ENCODE measurements at places on chromosomes 6 and 20.

- no peak for DNase-seq
These were observed 16.4 kb downstream of the RANBP9 start for GRCh38 chr6:13695252-13695651.

DNA sequence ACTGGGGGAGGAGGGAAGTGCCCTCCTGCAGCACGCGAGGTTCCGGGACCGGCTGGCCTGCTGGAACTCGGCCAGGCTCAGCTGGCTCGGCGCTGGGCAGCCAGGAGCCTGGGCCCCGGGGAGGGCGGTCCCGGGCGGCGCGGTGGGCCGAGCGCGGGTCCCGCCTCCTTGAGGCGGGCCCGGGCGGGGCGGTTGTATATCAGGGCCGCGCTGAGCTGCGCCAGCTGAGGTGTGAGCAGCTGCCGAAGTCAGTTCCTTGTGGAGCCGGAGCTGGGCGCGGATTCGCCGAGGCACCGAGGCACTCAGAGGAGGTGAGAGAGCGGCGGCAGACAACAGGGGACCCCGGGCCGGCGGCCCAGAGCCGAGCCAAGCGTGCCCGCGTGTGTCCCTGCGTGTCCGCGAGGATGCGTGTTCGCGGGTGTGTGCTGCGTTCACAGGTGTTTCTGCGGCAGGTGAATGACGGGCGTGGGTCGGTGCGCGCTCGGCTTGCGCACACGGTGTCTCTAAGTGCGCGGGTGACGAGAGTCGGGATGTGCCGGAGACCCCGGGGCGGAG is at the start of gene CDKN1A:
Gene CDKN1A (plus strand): TSS at position 227 of the 555 bp plus-strand sequence. CDS start 5,388 bp downstream, outside the sequence.
- DNase-seq: peak; percentile 76

DNA sequence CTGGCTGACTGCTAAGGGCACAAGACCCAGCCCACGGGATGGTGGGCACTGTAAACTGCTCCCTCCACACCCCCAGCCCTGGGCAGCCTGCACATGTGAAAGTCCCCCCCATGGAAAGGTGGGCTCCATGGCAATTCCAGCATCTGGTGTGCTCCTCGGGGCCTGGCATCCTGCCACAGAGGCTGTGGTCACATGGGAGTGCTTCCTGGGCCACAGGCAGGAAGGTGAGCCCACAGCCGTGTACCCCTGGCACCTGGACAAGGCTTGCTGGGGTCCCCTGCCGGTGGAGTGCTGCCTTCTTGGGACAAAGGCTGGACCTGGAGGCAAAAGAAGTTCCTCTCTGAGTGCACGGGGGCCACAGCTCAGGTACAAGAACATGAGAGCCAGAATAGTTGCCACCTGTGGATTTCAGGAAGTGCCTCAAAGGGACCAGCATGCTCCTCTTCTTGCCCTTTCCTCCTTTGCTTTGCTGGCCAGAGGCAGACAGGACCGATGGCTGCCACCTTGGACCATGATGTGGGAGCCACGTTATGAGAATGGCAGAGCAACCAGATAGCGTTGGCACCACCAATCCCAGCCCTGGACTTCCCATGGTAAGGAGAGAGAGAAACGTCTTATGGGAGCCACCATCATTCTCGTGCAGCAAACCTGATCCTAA is 120.2 kb upstream of the MLN start:
- no peak for DNase-seq

- no peak for DNase-seq
These were observed 261.2 kb downstream of the DLL1 start for GRCh38 chr6:170029416-170030283.

DNA sequence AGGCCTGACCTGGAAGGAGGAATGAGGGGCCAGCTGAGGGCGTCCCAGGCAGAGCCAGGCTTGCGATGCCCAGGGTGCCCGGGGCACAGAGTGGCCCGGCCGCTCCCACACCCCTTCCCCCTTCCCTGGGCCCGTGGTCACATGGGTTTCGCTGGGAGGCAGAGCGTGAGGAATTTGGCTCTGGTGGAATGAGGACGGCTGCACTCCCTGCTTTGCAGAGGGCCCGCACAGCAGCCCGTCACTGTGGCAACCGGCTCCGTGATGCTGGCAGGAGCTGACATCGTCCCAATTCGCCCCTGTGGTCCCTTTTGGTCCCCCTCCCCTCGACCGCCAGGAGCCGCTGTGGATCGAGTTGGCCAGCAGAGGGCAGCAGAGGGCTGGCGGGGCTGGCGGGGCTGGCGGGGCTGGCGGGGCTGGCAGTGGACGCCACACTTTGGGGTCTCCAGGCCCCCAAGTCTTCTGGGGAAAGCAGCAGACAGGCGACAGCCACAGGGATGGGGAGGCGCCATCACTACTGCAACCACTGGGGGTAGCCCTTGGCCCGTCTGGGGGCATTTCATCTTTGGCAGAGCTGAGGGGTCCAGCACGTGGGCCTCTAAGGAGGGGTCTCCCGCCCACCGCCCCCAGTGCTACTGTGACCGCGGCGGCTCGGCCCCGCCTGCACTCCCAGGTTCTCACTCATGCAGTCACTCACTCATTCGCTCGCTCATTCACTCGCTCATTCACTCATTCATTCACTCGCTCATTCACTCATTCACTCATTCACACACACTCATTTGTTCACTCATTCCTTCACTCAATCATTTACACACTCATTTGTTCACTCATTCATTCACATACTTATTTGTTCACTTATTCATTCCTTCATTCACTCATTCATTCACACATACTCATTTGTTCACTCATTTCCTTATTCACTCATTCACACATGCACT is 49.7 kb upstream of the BHLHE23 start:
- DNase-seq: no peak

GRCh38 chr20:4113615-4114603 is 98.6 kb upstream of the RNF24 start:
- no peak for DNase-seq

DNA sequence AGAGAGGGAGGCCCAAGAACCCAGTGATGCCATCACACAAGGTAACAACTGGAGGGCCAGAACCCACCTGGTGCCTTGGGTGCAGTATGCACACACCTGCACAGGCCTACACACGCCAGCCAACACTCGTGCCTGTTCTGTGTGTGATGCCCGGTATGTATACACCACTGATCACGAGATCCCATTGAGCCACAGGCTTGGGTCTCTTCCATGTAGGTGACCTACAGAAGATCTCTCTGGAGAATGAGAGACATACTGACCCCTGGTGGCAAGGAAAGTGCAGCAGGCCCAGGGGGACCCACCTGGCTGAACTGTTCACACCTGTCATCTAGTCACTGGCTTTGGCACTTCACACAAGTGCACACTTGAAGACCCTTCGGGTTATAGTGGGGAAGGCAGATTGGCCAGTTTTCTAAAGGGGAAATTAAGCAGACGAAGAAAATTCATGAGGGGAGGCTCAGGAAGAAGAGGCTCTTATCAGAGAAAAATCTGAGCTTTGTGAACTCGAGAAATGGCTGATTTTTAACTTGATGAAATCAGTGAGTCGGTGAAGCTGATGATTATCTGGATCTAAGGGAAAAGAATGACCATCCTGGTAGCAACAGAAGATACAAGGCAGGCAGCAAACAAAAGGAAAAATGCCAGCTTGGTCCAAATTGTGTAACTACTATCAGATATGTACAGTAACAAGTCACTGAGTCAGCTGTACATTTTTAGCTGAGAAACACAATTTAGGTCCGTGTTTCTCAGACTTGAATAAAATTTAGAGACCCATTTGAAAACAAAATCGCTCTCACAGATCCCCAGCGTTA is 69.1 kb upstream of the PBOV1 start:
- peak; percentile 51 for DNase-seq

DNA sequence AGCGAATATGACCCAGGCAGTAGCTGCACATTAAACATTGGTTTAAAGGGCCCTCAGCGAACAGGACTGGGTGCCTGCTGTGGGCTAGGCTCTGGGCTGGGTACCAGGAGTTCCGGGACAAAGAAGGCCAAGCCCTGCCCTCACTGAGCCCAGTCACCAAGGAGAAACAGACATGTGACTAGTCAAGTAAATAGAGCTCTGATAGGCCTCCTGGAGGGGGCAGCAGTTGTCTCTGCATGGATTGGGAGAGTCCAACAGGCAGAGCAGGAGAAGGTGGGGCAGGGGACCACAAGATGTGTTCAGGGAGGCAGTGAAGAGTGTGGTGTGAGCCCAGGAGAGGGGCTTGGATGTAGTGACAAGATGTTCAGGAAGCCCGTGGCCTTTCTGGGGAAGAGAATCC is 3.1 kb downstream of the HM13 start:
- DNase-seq: no peak

GRCh38 chr6:105993341-105994117 is 92.6 kb upstream of the PRDM1 start:
- no peak for DNase-seq

GRCh38 chr20:53685070-53685595 is 91.5 kb upstream of the ZNF217 start:
- DNase-seq: no peak

- no peak for DNase-seq
These were observed 146.1 kb upstream of the AKAP12 start for GRCh38 chr6:151093706-151094105.

DNA sequence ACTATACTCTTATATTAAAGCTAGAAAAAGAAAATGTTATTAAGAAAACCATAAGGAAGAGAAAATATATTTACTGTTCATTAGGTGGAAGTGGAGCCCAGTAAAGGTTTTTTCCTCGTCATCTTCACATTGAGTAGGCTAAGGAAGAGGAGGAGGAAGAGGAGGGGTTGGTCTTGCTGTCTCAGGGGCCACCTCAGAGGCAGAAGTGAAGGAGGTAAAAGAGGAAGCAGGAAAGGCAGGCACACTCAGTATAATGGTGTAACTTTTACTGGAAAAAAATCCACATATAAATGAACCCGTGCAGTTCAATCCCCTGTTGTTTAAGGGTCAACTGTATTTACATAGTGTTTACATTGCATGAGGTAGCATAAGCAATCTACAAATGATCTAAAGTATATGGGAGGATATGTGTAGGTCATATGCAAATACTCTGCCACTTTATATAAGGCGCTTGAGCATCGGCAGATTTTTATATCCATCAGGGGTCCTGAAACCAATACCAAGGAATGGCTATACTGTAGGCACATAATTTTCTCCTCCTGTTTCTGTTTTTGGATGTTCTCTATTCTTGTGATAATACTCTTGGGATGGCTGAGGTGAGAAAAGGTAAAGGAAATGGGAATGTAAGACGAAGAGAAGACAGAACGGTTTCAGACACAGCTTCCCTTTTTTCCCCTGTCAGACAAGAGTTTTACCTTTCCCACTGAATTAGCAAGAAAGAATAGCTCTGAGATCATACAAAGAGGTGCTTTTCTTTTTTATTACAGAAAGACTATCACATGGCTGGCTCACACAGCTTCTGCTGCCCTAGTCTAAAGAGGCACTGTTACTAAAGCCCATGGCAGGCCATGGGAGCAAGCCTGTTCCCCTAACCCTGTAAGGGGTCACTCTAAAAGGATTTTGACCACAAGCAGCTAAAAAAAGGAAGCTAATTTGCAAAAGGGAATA is 59.9 kb downstream of the NUDT3 start:
- DNase-seq: no peak
